ENCODE measurements at places on chromosomes 11 and 22.

DNA sequence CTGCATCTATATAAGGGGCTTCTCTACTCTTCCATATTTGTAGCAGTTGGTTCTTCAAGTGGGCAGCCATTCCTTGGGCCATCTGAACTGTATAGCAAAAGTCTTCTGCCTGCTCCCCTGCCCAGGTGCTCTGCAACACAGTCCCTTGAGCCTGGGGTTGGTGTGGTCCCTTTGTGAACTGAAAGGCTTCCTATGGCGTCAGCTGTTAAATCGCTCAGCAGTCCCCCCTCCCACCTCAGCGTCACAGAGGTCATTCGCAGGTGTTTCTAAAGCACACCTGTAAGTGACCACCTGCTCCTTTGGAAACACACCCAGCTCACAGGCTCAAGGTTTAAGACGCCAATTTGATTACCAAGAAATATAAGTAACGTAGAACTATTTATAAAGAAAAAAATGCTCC is 37.0 kb downstream of the CYB5R2 start:
- no peak for DNase-seq

DNA sequence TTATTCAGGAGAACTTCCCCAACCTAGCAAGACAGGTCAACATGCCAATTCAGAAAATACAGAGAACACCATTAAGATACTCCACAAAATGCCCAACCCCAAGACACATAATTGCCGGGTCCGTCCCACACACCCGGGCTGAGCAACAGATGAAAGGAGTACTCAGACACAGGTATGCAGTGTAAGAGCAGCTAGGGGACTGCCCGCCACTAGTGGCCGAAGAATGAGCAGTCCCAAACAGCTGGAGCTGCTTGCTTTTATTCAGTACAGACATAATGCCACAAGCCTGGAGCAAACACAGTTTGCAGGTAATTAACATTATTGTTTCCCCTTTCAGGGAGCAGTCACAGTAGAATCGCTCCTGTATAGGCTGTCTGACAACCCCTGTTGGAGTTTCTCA is 364.6 kb downstream of the LUZP2 start:
- no peak for DNase-seq

- DNase-seq, result no peak
Measured at GRCh38 chr11:38208951-38209350, 1610.9 kb upstream of the RAG2 start.

DNA sequence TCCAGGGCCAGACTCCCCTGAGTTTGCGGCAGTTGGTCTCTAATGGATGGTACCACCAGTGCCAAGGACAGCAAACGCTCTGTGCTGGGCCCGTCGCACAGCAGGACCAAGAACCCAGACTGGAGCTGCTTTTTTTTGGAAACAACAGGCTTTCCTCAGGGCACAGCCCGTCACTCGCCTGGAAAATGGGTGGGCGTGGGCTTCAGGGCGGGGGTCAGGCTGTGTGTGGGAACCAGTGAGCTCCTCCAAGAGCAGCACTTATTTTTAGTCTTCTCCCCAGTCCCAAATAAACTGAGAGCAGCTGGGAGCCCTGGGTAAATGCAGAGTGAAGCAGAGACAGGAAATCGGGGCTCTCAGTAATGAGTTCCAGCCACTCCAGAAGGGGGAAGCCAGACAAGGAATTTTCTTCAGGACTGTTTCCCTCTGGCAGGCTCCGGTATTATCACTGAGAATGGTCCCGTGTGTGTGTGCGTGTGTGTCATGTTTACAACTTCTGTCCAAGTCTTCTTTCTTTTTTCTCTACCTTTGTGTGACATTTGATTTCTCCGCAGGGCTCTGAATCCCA is 63.0 kb downstream of the PPFIBP2 start:
- peak; percentile 51 for DNase-seq

DNA sequence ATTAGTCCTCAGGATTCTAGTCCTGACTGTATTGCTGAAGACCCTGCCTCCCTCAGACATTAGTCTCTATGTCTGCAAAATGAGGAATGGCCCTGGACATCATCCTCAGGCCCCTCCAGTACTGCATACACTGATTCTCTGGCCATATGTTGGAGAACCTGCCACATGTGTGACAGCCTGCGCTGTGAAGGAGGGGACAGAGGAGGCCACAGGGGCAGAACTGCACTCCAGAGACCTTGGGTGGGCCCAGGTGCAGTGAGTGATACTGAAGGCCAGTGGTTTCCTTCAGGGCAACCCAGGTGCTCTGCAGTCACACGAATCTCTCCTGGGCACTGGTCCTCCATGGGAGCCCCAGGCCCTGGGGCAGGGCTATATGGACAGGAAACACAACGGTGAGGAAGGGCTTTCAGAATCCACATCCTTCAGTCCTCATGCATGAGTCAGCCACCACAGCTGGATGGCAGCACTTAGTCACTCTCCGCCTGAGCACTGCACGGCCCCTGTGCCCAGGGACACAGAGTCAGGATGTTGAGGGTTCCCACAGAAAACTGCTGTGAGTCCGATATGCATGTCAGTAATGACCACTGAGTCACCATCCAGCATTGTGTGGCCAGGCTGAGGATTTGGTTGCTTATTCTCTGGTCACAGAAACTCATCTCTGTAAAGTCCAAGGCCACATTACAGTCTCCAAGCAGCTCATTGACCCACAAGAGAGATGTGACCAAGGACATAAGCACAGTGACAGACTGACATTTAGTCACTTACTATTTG is 39.7 kb downstream of the ME3 start:
- DNase-seq, result no peak

- no peak for DNase-seq
Measured at GRCh38 chr22:49827271-49827852, 311 bp downstream of the BRD1 start.

DNA sequence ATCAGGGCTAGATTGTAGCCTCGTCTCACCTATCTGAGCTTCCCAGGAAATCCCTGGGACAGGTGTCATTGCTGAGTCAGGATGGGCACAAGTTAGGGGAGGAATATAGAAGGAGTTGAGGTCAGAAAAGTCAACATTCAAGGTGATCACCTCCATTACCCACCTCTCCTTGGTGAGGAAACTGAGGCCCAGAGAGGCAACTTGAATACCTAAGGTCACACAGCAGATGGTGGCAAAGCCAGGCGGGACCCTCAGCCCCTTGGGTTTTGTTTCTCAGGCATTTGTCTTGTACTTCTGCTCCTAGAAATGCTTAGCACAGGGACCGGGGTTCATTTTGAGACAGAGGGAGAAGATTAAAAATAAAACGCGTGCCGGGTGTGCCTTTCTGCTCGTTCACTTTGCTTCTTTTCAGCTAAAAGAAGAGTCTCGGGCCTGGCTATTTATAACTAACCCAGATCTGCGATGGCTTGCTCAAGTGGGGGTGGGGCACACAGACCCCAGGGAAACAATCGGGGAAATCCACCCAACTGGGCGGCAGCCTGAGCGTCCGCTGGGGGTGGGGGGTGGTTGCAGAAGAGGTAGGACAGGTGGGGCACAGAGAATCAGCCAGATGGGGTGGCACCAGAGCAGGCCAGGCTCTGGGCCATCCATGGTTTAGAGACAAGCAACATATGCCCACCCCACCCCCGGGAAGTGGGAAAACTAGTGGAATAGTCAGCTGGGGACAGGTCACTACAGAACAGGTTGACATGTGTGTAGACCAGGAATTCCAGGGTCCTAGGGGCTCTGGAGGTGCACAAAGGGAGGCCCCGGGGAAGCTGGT is 3.9 kb upstream of the GNAZ start:
- DNase-seq, result peak; percentile 22

DNA sequence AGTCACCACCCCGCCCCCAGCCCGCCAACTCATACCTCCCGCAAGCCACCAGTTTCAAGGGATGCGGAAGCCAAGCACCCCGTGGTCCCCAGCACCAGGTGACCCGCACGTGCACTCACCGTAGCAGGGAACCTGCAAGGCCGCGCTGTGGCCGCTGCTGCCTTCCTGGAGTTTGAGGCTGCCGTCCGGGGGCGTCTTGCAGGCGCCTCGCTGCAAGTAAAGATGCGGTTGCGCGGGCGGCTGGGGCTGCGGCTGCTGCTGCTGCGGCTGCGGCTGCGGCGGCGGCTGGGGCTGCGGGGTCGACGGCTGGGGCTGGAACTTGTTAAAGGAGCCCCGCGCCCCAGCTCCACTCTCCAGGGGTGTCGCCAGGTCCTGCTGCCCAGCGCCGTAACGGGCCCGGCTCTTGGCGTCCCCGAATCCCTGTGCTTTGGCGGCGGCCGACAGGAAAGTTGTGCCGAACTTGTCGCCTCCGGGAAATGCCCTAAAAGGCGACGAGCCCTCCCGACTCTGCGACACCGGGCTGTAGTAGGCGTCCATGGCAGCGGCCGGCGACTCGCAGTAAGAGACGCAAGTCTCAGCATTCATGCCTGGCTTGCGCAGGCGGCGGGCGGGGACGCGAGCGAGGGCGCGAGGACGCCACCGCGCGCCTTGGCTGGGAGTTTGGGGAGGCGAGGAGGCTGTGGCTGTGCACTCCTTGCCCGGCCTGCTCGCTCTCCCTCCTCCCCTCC is at the start of gene ALX4:
ALX4 (minus strand) TSS at position 662 of the 728 bp plus-strand sequence; CDS start at position 585, 77 bp downstream.
- DNase-seq, result peak; percentile 69

DNA sequence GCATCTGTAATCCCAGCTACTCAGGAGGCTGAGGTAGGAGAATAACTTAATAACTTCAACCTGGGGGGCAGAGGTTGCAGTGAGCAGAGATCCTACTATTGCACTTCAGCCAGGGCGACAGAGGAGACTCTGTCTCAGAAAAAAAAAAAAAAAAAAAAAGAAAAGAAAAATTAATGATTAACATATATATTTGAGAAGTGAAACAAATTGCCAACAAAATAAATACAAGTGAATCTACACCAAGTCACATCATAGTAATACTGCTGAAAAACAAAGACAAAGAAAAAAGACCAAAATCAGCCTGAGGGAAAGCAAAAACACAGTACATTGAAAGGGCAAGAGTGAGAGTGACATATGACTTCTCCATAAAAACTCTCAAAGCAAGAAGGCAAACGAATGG is 123.7 kb downstream of the CASP12 start:
- no peak for DNase-seq

- DNase-seq, result peak; percentile 84
Measured at GRCh38 chr11:94876645-94877442, 96.5 kb downstream of the CWC15 start.

- DNase-seq, result no peak
Measured at GRCh38 chr22:47068626-47068996, 306.2 kb downstream of the TBC1D22A start.

GRCh38 chr11:110199184-110199981 is 97.0 kb downstream of the RDX start:
- DNase-seq, result no peak

GRCh38 chr22:25448435-25449051 is 115.9 kb upstream of the GRK3 start:
- no peak for DNase-seq

DNA sequence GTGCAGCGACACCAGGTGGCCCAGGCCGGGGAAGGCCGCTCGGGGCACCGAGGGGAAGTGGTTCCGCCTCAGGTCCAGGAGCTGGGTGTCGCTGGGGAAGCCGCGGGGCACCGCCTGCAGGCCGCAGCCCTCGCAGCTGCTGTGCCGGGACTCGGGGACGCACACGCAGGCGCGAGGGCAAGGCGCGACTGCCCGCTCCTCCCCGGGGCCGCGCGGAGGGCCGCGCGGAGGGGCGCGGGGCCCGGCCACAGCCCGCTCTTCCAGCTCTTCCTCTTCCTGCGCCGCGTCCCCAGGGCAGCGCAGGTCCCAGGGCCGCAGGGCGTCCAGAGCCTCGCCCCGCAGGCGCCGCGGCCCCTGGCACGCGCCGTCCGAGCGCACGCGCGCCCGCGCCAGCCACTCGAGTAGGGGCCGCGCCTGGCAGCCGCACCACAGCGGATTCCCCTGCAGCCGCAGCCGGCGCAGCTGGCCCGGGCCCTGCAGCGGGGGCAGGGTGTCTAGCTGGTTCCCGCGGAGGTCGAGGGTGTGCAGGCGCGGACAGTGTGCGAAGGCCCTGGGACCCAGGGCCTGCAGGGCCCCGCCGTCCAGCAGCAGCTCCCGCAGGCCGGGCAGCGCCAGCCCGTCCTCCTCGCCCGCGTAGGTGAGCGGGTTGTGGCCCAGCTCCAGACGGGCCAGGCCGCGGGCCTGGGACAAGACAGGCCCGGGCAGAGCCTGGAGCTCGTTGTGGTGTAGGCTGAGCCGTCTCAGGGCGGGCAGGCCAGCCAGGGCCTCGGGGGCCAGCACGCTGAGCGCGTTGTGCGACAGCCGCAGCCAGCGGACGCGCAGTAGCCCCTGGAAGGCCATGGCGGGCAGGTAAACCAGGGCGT is 2.8 kb downstream of the CHADL start:
- peak; percentile 86 for DNase-seq

DNA sequence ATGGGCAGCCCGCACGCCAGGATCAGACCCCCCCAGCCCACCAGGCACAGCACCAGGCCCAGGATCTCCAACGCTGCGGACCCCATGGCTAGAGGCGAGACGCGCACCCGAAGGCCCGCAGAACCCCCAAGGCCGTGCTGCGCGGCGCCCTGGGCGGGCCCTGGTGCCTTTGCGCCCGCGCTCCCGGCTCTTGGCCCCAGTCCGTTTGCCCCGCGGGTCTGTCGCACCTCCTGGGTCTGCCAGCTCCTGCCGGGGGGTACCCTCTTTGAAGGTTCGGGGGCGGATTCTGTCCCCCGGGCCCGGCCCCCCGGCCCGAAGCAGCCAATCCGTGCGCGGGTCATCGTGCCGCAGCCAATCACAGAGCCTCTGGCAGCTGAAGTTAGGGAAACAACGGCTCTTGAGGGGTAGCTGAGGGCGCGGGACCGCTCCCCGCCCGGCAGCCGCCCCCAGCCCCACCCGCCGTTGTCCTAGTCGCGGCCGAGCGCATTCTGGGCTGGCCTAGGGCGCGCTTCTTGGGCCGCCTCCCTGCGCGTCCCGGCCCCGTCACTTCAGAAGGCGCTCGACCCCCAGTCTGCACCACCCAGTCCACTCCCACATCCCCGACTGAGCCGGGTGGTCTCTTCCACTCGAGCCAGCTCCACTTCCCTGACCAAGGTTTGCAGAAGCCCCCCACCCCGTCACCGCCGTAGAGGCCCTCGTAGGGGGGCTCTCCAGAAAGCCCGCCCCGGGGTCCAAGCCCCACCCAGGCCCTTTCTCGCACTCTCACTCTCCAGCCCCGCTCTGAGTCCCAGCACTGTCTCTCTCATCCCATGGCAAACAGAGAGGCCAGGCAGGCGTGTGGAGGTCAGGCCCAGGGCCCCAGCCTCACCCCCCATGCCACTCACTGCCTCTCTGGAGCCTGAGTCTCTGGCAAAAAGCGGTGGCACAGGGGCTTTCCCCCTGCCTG is at the start of gene CLDN5:
CLDN5 (minus strand) TSS at position 241 of the 946 bp plus-strand sequence; CDS start at position 86, 155 bp downstream.
- peak; percentile 69 for DNase-seq
